ENCODE measurements at places on chromosomes 13 and 19.

DNA sequence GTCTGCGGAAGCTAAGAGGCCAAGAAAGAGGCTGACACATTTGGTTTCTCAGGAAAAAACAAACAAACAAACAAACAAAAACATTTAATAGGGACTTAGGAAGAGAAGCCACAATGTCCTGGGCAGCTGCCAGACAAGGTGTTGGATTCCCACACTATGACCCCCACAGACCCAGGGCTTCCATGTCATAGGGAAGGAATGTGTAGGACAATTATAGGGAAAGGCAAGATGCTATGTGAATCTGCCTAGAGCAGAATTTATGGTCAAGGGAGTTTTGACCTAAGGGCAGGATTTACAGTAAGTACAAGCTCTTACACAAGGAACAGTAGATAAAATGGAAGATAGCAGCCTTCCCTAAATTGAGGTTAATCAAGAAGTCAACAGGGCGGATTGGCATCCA lies 9.1 kb upstream of the CDADC1 start:
- no peak for DNase-seq
- peaks cover 2% of the 10 kb centered on the region for H3K4me1 ChIP-seq
- H3K27me3 ChIP-seq: peaks cover 22% of the 10 kb centered on the region
- H3K4me3 ChIP-seq: no peak overlapping the region
- H3K27ac ChIP-seq: peak overlapping the region; percentile 67
- H3K36me3 ChIP-seq: no peaks in the 10 kb centered on the region

DNA sequence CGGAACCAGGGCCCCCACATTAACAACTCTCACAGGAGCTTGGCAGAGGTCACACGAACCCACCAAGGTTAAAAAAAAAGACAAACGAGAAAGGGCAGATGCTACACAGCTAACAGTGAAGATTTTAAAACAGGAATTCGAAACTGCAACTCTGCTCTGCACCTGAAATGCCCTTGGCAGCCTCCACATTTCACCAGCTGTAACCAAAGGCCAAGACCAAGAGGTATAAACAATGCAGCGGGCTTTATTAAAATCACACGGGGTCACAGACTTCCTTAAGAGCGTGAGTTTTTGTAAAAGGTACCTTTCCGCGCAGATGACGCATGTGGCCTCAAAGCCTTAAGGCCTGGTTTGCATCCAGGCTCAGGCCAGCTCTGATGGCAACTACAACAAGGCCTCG lies 88.2 kb downstream of the STK24 start:
- H3K27me3 ChIP-seq: no peaks in the 10 kb centered on the region
- DNase-seq: no peak
- peak overlapping the region; percentile 100 for H3K27ac ChIP-seq
- H3K36me3 ChIP-seq: peaks cover 6% of the 10 kb centered on the region
- H3K4me1 ChIP-seq: peaks cover 74% of the 10 kb centered on the region

DNA sequence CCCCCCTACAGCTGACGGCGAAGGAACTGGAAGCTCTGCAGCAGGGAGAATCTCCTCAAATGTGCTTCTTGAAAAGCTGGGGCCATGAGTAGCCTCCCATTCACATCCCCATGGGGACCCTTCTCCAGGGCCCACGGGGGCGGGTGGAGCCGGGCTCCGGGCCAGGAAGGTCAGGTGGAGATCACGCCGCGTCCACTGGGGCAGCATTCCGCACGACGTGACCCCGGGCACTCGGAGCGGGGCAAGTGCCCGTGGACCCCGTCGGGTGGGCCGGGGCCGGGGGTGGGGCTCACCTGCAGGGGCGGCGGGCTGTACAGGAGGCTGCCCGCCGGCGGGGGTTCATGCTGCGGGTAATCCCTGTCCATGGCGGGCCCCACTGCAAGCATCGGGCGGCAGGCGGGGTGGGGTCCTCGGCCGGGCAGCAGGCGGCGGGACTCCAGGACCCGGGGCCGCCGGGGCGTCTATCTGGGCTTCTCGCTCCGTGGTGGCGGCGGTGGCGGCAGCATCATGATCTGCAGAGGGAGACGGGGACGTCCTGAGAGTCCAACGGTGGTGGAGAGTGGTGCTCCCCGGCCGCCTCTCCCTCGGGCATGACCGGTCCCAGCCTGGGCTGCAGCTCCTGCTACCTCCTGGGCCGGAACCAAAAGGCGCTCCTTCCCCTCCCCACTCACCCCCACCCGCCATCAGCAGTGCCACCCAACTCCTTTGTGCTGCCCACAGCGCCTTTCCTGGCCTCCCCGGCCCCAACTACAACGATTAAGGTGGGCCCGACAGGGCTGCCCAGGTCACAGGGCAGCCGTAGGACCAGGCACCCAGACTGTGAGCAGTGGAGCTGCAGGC lies 20.0 kb downstream of the SBNO2 start:
- H3K4me1 ChIP-seq: peaks cover 2% of the 10 kb centered on the region
- no peak for DNase-seq
- H3K27me3 ChIP-seq: no peaks in the 10 kb centered on the region
- no peak overlapping the region for H3K27ac ChIP-seq

DNA sequence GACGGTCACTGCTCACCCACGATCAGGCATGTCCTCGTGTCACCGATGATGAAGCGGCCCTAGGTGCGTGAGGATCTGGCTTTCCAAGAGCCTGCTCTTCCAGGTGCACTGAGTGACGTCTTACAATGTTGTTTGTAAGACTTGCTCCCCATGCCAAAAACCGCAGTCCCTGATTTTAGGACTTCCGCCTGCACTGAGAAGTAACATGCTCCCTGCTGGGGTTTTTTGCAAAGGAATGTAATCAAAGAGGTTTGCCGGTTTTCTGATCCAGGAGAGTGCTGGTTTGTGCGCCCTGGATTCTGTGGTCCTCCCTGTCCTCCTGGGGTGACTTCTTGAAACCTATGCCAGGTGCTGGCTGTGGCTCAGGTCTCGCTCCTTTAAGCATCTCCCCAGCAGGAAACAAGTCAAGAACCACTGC lies 38.8 kb downstream of the MYO9B start:
- H3K27ac ChIP-seq: no peak overlapping the region
- H3K4me3 ChIP-seq: no peak overlapping the region
- no peak for DNase-seq
- H3K4me1 ChIP-seq: peaks cover 17% of the 10 kb centered on the region
- peaks cover 7% of the 10 kb centered on the region for H3K36me3 ChIP-seq
- no peaks in the 10 kb centered on the region for H3K27me3 ChIP-seq

- no peak overlapping the region for H3K27ac ChIP-seq
- no peaks in the 10 kb centered on the region for H3K4me1 ChIP-seq
- no peaks in the 10 kb centered on the region for H3K27me3 ChIP-seq
- no peak overlapping the region for H3K4me3 ChIP-seq
These were observed 820.6 kb upstream of the PCDH9 start for GRCh38 chr13:68050761-68051160.

GRCh38 chr13:114062754-114063153 lies 69.7 kb downstream of the RASA3 start:
- no peaks in the 10 kb centered on the region for H3K27me3 ChIP-seq
- no peak overlapping the region for H3K4me3 ChIP-seq
- DNase-seq: no peak
- peak overlapping the region; percentile 59 for H3K27ac ChIP-seq
- peaks cover 56% of the 10 kb centered on the region for H3K4me1 ChIP-seq

DNA sequence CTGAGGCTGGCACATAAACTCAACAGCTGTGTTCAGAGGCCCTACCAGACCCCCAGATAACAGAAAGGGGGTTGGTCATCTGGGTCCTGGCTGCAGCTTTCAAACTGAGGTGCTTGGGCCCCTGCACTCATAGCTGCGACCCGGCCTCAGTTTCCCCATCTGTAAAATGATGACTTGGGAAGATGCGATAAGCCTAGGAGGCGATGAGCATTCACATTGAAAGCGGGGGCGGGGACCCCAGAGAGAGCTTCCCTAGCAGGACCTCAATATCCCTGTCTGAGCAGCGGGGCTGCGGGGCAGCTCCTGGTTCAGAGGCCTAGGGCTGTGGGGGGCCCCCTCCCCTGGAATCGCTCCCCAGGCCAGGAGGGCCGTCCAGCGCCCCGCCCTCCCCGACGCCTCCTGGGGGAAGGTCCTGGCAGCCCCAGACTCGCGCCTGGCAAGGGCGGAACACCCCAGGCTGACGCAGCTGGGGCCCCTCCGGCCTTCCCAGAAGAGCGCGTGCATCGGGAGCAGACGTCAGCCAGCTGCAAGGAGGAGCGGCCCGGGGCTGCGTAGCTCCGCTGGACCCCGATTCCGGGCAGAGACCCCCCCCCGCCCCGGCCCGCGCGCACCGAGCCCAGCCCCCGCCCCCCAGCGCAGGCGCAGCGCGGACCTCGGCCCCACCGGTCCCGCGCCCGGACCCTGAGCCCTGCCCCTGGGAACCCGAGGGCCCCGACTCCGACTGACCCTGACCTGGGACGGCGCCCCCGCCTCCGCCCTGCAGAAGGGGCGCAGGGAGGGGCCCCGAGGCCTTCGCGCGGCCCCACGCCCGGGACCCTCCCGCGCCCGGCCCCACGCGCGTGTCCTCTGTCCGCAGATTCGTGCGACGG lies 3.5 kb downstream of the FSTL3 start:
- H3K36me3 ChIP-seq: no peaks in the 10 kb centered on the region
- peak overlapping the region; percentile 92 for H3K4me3 ChIP-seq
- no peak for DNase-seq
- no peak overlapping the region for H3K27ac ChIP-seq
- peaks cover 9% of the 10 kb centered on the region for H3K4me1 ChIP-seq

DNA sequence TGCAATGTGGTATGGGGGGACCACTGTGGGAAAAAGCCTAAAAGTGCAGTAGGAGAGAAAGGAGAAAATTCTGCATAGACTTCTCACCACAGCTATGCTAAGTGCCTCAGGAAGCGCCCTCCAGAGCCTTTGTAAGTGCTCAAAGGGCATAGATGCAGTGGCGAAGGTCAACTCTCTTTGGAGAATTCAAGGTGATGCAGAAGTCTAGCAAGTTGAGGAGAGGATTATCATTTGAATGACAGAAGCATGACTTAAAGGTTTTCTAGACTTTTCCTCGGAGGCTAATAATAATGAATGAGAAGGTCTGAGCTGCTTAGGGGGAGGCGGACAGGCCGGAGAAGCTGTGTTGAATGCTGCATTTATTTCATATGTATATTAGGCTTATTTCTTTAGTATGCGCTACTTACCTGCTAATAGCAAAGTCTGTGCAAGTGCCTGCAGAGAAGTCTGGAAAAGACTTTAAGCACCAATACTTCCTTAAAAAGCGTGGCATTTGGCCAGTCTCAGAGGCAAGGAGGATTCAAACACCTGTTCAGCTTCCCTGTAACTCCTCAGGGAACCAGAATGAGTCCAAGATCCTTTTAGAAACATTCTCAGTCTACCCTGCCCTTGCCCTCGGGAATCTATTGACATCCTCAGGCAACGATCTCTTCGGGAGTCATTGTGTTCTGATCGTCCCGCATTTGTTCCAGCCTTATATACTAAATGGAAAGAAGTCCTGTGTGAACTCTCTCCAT lies 56.2 kb downstream of the FLT1 start:
- H3K4me1 ChIP-seq: no peaks in the 10 kb centered on the region
- H3K4me3 ChIP-seq: no peak overlapping the region
- DNase-seq: no peak
- no peak overlapping the region for H3K27ac ChIP-seq
- no peaks in the 10 kb centered on the region for H3K36me3 ChIP-seq
- H3K27me3 ChIP-seq: peaks cover 51% of the 10 kb centered on the region

DNA sequence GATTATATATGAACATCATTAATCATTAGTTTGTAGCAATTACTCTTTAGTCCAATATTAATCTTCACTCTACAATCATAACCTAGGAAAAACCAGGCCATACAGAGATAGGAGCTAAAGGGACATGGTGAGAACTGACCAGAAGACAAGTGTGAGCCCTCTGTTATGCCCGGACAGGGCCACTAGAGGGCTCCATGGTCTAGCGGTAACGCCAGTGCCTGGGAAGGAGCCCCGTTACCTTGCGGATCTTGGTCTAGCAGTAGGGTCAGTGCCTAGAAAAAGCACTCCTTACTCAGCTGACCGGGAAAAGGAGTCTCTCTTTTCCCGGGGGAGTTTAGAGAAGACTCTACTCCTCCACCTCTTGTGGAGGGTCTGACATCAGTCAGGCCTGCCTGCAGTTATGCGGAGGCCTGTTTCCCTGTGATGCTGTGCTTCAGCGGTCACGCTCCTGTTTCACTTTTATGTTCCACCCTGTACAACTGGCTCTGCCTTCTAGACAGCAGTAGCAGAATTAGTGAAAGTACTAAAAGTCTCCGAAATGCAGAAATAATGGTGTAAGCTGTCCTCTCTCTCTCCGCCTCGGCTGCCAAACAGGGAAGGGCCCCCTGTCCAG lies 13.8 kb downstream of the OR7D4 start:
- H3K36me3 ChIP-seq: no peaks in the 10 kb centered on the region
- H3K4me1 ChIP-seq: peaks cover 6% of the 10 kb centered on the region

GRCh38 chr19:45972081-45972946 lies 1.4 kb downstream of the NOVA2 start:
- H3K4me3 ChIP-seq: peak overlapping the region; percentile 80
- peak overlapping the region; percentile 51 for H3K27ac ChIP-seq
- H3K27me3 ChIP-seq: peaks cover 84% of the 10 kb centered on the region
- no peak for DNase-seq
- H3K36me3 ChIP-seq: peaks cover 16% of the 10 kb centered on the region
